ENCODE measurements at places on chromosomes 2 and 18.

- no peak for DNase-seq
These were observed 58.7 kb downstream of the AFTPH start for GRCh38 chr2:64582774-64583340.

- no peak for DNase-seq
These were observed 833.2 kb upstream of the GYPC start for GRCh38 chr2:125822746-125823145.

GRCh38 chr2:23654756-23655155, 269.8 kb downstream of the KLHL29 start:
- no peak for DNase-seq

GRCh38 chr2:136319237-136319636, 201.3 kb upstream of the CXCR4 start:
- no peak for DNase-seq

DNA sequence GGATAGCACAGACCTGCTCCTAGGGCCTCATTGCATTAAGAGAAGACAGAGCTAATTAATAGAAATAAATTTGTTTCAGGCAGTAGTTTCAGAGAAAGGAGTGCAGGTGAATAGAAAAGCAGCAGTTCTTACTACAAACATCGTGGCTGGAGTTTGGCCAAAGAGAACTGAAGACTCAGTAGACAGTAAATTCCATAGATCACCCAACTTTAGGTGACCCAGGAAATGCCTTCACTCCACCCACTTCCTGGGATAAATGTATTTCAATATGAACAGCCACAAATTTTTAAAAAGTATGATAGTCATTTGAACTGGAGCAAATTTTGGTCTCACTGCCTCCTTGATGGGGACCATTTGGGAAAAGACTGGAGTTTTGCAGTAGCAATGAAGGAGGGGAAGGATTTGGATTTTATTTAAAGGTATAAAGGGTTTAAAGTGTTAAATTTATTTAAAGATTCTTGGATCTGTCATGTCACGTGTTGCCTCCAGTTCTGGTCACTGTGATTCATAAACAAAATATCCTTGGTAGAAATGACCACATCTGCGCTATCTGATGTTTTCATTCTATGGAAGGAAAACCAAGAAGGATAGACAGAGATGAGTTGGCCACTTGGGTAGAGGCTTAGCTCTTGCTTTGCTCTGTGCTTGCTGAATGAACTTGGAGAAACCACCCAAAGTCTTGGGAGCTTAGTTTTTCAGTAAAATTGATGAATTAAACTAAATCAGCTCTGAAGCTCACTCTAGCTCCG, 390.2 kb downstream of the THSD7B start:
- DNase-seq, result no peak
